ENCODE measurements at places on chromosomes 4 and X. TPM values are rescaled to one million over a fixed set of nuclear protein-coding genes. Genes with fewer than 3 reads are reported as not detected.

Gene TNIP3
- 0.43 TPM for total RNA-seq

Gene TECRL
- not detected for total RNA-seq

Gene ETDB
- total RNA-seq: not detected

Gene TEX11
- total RNA-seq: not detected

Gene ASMTL
- 16.9 TPM for total RNA-seq

Gene ACE2
- not detected for total RNA-seq

Gene CPLX1
- total RNA-seq: not detected

Gene NLGN4X
- not detected for total RNA-seq

Gene CORIN
- 0.16 TPM for total RNA-seq

Gene COL25A1
- 0.34 TPM for total RNA-seq

Gene ASB12
- 0.17 TPM for total RNA-seq

Gene MAGEA10
- not detected for total RNA-seq

Gene ATRX
- total RNA-seq: 77.3 TPM

Gene OPRPN
- not detected for total RNA-seq

Gene BTC
- total RNA-seq: 0.63 TPM

Gene PPP1R2C
- not detected for total RNA-seq

Gene CNKSR2
- 0.32 TPM for total RNA-seq

Gene RNF212
- 0.09 TPM for total RNA-seq

Gene HMX1
- not detected for total RNA-seq

Gene BTK
- not detected for total RNA-seq

Gene MAGEE1
- 0.86 TPM for total RNA-seq

Gene EREG
- under 0.01 TPM for total RNA-seq

Gene CXCL13
- not detected for total RNA-seq

Gene PRSS12
- total RNA-seq: 40.7 TPM

Gene AVPR2
- total RNA-seq: not detected

Gene LINC00632
- total RNA-seq: 2.4 TPM

Gene HSFX2
- 0.32 TPM for total RNA-seq

Gene CENPVL1
- total RNA-seq: not detected

Gene PAGE2
- total RNA-seq: not detected

Gene CRMP1
- under 0.01 TPM for total RNA-seq

Gene PRR32
- total RNA-seq: not detected

Gene SPANXC
- total RNA-seq: not detected

Gene BMPR1B
- total RNA-seq: 0.47 TPM

Gene CTSO
- total RNA-seq: 20.3 TPM

Gene PAGE4
- total RNA-seq: not detected

Gene IL13RA2
- 51.9 TPM for total RNA-seq

Gene COX7B
- total RNA-seq: 529 TPM
